Smooth muscle cell of trachea (primary cell): ENCODE measurements at places on chromosomes 1 and 21. TPM values are rescaled to one million over a fixed set of nuclear protein-coding genes. Genes with fewer than 3 reads are reported as not detected.

The KIF26B gene
- 0.87 and 3.3 TPM in 2 replicates for total RNA-seq

The PHLDA3 gene
- 99.2 and 254 TPM in 2 replicates for total RNA-seq

The FASLG gene
- not detected in 2 replicates for total RNA-seq

The OR6N1 gene
- not detected in 2 replicates for total RNA-seq

The PRR9 gene
- not detected in 2 replicates for total RNA-seq

The DNAJB4 gene
- 42.2 and 45.3 TPM in 2 replicates for total RNA-seq

The SH3D21 gene
- total RNA-seq = 4.7 and 8.1 TPM in 2 replicates

The MIXL1 gene
- total RNA-seq = under 0.01 TPM in 1 of 2 replicates, not detected in the other

The ATP5IF1 gene
- 86.5 and 192 TPM in 2 replicates for total RNA-seq

The SPRR2F gene
- total RNA-seq = not detected in 2 replicates

The ADAMTS5 gene
- 8.3 and 9.3 TPM in 2 replicates for total RNA-seq

The PDPN gene
- 0.87 and 4.5 TPM in 2 replicates for total RNA-seq

The KLHL17 gene
- 8.0 and 10.3 TPM in 2 replicates for total RNA-seq

The IL19 gene
- total RNA-seq = not detected in 2 replicates

The IFI44 gene
- 22.3 and 31.1 TPM in 2 replicates for total RNA-seq

The USH2A gene
- total RNA-seq = under 0.01 TPM in 1 of 2 replicates, not detected in the other

The LRRN2 gene
- not detected in 2 replicates for total RNA-seq

The TIAM1 gene
- total RNA-seq = 2.9 and 3.5 TPM in 2 replicates

The ESRRG gene
- total RNA-seq = 0.17 and 0.29 TPM in 2 replicates

The TNFRSF25 gene
- total RNA-seq = 1.0 and 4.5 TPM in 2 replicates

The TSACC gene
- total RNA-seq = 0.33 TPM in 1 of 2 replicates, not detected in the other

The KDF1 gene
- not detected in 2 replicates for total RNA-seq

The RIMKLA gene
- total RNA-seq = under 0.01 TPM in 1 of 2 replicates, not detected in the other

The COL8A2 gene
- total RNA-seq = 10.8 and 24.3 TPM in 2 replicates

The SLC9C2 gene
- total RNA-seq = not detected in 2 replicates

The HEATR1 gene
- 36.7 and 37.2 TPM in 2 replicates for total RNA-seq

The ZNF648 gene
- total RNA-seq = not detected in 2 replicates

The IGSF21 gene
- total RNA-seq = not detected in 2 replicates

The RAB29 gene
- 19.5 and 32.9 TPM in 2 replicates for total RNA-seq

The GPR157 gene
- 1.9 and 6.8 TPM in 2 replicates for total RNA-seq

The PGBD5 gene
- total RNA-seq = 1.7 TPM in 1 of 2 replicates, not detected in the other

The LCA5L gene
- total RNA-seq = 0.66 and 0.87 TPM in 2 replicates

The NMNAT2 gene
- total RNA-seq = under 0.01 and 0.83 TPM in 2 replicates

The TRIM63 gene
- 0.15 TPM in 1 of 2 replicates, not detected in the other for total RNA-seq

The TFF2 gene
- not detected in 2 replicates for total RNA-seq

The SERPINC1 gene
- 0.17 TPM in 1 of 2 replicates, not detected in the other for total RNA-seq

The SUSD4 gene
- not detected in 2 replicates for total RNA-seq

The VWA1 gene
- total RNA-seq = 5.2 and 9.6 TPM in 2 replicates
